ENCODE measurements at places on chromosomes 16 and 17. TPM values are rescaled to one million over a fixed set of nuclear protein-coding genes. Genes with fewer than 3 reads are reported as not detected.

DNA sequence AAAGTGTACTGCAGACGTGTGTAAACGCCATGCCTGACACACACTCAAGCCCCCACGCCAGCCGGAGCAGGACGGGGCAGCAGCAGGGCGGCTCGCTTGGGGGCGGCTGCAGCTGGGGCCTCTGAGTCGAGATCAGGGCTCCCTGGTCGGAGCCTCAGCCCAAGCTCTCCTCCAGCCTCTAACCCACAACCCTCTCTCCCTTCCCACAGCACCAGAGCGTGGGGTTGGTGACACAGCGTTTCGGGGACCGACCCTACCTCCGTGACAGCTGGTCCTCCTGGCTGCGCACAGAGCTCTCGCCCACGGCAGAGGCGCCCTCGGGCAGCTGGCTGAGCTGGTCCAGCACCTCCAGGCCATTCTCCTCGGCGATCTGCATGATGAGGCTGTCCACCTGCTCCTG lies 11.2 kb downstream of the CHMP1A start:
- DNase-seq = no peak

DNA sequence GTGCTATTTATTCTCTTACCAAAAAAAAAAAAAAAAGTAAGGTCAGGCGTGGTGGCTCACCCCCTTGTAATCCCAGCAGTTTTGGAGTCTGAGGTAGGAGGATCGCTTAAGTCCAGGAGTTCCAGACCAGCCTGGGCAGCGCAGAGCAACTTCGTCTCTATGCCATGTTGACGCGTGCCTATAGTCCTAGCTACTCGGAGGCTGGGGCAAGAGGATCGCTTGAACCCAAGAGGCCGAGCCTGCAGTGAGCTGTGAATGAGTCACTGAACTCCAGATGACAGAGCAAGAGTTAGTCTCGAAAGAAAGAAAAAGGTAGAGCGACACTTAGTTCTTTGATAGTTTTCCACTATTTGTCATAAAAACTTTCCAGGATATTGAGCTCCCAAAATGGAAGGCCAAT lies 1.4 kb upstream of the TENT4B start:
- no peak for DNase-seq

- no peak for DNase-seq
Observed at GRCh38 chr17:17156511-17156910, 49.6 kb downstream of the PLD6 start.

DNA sequence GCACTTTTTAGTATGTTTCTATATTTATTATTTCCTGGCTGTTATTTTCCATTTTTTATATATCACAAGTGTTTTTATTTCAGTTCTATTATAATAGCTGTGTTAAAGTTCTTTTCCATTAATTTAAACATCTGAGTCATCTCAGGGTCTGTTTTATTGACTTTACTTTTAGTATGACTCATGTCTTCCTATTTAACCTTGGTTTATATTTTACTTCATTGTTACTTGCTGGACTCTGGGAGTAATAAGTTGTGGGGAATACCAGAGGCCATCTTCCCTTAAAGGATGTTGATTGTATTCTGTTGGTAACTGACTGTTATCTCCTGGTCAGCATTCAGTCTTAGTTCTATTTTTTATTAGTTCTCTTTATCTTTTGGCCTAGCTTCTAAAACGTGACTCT lies 1508.2 kb downstream of the CDH11 start:
- no peak for DNase-seq

- DNase-seq = no peak
Observed at GRCh38 chr17:37301288-37301687, 74.5 kb upstream of the C17orf78 start.

The FOXL1 gene
- total RNA-seq = 0.80 TPM

DNA sequence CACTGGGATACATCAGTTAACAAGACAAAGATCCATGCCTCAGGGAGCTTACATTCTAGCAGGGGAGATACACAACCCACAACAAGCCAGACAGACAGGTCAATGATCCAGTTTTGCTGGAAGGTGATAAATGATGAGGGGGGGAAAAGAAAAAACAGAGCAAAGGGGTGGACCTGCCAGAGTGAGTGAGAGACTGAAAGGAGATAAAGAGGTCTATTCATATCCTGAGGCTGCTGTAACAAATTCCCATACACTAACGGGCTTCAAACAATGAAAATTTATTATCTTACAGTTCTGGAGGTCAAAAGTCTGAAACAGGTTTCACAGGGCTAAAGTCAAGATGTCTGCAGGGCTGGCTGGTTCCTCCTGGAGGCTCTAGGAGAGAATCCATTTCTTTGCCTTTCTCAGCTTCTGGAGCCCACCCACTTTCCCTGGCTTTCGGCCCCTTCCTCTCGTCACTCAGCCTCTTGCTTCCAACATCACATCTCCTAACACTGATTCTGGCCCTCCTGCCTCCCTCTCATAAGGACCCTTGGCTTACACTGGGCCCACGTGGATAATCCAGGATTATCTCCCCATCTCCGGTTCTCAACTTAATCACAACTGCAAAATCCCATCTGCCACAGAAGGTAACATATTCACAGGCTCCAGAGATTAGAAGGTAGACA lies 81.5 kb downstream of the GAS7 start:
- no peak for DNase-seq

DNA sequence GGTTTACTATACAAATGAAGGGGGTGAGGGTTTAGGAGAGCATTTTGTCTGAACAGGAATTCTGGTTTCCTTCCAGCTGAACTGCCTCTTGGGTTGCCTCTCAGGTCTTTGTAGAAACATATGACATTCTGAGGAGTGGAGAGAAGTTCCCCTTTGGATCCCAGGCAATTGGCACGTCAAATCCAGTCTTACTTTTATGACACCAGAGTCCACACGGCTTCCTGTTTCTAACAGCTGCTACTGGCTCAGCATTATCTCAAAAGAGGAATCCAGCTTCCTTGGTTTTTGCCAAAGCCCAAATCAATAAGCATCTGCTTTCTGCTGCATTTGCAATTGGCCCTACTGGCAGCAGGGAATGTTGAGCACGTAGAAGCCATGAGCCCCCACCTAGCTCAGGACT lies 97.6 kb upstream of the FAM20A start:
- DNase-seq = no peak

DNA sequence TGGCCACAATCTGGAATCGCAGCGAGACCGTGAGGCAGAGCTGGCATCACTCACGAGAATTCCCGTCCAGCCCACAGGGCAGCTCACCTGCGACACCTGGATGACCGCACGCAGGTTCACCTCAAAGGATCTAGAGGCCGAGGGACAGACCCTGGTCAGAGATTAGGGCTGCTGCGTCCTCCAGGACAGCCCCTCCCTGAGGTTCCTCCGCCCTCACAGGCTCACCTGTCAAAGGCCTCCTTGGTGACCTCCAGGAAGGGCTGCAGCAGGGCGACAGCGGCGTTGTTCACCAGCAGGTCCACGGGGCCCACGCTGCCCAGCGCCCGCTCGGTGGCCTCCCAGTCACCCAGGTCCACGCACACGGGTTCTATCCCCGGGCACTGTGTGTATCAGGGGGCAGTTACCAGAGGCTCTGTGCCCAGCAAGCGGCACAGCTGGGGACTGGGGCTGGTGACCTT lies 834 bp downstream of the DCXR start:
- no peak for DNase-seq

The CD300A gene
- total RNA-seq = 2.9 TPM

The BEAN1 gene
- total RNA-seq = 1.6 TPM

DNA sequence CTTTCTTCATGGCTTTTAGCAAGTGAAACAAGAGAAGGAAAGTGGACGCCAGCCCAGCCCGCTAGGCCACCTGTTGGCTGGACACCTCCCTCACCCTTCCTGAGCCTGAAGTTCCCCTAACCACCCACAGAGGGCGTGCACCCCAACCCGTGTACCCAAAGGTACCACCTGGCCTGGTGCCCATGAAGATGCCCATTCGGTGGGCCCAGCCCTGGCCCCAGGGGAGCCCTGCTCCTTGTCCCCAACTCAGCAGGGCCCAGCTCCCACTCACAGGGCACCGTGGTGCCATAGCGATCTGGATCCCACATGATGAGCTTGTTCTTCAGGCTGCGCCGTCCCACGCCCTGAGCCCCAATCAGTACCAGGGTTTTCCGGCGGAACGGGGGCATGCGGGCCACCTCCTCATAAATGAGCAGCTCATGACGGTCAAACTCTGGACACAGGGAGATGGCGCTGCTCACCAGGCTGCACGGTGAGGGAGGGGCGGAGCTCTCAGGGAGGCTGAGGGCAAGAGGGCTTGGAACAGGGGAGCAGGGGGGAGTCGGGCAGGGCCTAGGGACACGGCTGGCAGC lies 26.8 kb downstream of the MPP2 start:
- DNase-seq = peak; percentile 49

DNA sequence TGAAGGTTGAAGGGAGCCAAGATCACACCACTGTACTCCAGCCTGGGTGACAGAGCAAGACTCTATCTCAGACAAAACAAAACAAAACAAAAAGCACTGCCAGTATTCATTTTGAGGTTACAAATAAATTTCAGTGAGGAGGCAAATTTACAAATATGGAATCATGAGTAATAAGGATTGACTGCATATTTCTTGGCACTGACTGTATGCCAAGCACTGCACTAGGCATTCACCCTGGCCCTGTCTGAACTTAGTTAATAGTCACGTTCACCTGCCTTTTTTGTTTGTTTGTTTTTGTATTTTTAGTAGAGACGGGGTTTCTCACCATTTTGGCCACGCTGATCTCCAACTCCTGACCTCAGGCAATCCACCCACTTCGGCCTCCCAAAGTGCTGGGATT lies 5.1 kb downstream of the LDAF1 start:
- DNase-seq = no peak
